MG63 (cell line): ENCODE measurements at places on chromosomes 7 and 10. TPM values are rescaled to one million over a fixed set of nuclear protein-coding genes. Genes with fewer than 3 reads are reported as not detected.

GRCh38 chr10:3099291-3100092 is 32.1 kb downstream of the PFKP start:
- DNase-seq, result no peak

GRCh38 chr7:114689406-114689805 is 232.5 kb upstream of the MDFIC start:
- DNase-seq, result no peak

DNA sequence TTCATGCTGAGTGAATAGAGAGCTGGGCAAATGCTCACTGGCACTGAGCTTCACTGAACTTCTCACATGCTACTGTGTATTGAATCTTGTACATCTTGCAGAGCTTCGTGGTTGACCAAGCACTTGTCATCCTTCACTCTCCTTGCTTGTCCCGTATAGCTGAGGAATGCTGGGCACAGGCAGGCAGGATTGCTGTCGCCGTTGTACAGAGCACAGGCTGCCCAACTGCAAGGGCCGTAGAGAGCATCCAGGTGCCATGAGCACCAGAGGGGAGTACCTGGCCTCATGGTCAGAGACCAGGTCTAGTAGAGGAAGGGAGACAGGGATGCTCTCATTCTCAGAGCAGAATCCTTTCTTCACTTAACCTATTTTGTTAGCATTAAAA is 99.8 kb upstream of the RET start:
- DNase-seq, result no peak

DNA sequence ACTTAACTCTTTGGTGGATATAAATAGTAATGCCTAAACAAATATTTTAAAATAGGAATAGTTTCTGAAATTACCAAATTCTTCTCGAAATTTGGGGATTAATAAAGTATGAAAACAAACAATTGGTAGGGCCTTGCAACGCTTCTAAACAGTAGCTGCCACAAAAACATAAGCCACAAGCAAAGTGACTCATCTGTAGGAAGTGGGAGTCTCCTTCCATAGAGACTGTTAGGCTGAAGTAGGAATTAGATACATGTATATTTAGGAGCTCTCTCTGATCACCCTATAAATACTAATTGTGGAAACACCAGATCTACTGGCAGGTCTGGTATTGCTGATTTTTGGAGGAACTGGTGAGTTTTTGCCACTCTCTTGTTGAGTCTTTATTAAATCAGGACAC is 5.7 kb upstream of the LMOD2 start:
- DNase-seq, result no peak

DNA sequence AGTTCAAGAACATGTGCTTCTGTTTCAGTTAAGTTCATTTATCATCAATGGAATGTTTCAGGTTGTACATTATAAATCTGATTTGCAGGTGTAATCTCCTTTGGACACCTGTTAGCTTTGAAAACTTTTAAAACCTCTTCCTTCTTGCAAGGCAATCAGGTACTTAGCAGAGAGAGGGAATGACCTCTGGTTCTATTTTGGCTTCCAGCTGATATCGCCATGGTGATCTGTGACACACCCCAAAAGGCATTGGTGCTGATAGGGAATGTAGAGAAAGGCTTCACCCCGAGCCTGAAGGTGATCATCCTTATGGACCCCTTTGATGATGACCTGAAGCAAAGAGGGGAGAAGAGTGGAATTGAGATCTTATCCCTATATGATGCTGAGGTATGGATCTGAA is 35.4 kb downstream of the ACSL5 start:
- no peak for DNase-seq

DNA sequence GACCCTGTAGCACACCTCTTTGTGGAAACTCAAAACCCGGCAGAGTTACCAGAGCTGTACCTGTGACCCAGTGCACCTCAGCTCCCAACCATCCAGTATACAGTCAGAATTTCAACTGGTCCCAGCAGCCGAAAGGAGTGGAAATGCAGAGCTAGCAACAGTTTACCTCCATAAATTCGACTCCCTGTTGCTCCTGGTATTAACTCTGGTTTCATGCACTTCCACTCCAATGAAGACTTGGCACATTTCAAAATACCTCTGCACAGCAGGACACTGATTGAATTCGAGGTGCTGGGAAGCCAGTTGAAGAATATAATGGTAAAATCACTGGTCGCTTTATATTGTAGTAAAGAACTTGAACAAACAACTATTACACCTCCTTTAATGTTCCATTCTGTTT is 17.9 kb upstream of the TIAL1 start:
- DNase-seq, result no peak

The OR2A5 gene
- total RNA-seq, result not detected in 2 replicates

The BET1 gene
- 21.7 and 30.9 TPM in 2 replicates for total RNA-seq

The PYROXD2 gene
- total RNA-seq, result 1.6 and 1.8 TPM in 2 replicates

The PDSS1 gene
- total RNA-seq, result 15.0 and 18.1 TPM in 2 replicates
